Activated CD8-positive, alpha-beta memory T cell treated with anti-CD3 and anti-CD28 coated beads, Interleukin-2, amount 10 ng/mL, durations not matched to agents 7 days and 5 days (primary cell): ENCODE measurements at places on chromosomes 12 and 14. TPM values are rescaled to one million over a fixed set of nuclear protein-coding genes. Genes with fewer than 3 reads are reported as not detected.

Gene NAV3
- total RNA-seq = not detected

Gene SLC4A8
- total RNA-seq = 9.2 TPM

Gene LRP1-AS
- total RNA-seq = not detected

Gene SLC38A4
- total RNA-seq = not detected

Gene SRRM4
- total RNA-seq = not detected

Gene PAWR
- 5.2 TPM for total RNA-seq

Gene NANOG
- total RNA-seq = not detected

Gene GLT1D1
- 0.70 TPM for total RNA-seq

GRCh38 chr12:57095440-57095839 lies 6.5 kb downstream of the NAB2 start:
- no peaks in the 10 kb centered on the region for H3K27me3 ChIP-seq
- peaks cover 4% of the 10 kb centered on the region for H3K36me3 ChIP-seq
- DNase-seq = no peak
- peaks cover 47% of the 10 kb centered on the region for H3K4me1 ChIP-seq
- peak overlapping the region; percentile 59 for H3K27ac ChIP-seq
- no peak overlapping the region for H3K4me3 ChIP-seq

DNA sequence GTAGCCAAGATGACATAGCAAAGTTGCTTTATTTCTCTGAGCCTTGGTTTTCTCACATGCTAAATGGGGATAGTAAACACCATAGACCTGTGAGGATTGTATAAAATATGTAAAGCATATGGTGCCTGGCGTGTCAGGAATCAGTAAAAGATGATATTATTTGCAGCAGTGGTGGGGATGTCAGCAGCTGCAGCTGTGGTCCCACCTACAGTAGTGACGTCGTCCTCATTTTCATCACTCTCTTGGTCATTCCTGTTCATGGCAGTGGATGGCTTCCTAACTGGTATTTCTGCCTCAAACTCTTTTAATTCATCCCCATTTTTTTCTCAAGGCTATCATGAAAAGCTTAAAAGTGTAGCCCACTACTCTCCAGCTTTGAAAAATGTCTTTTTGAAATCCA lies 12.1 kb downstream of the BMAL2 start:
- no peak overlapping the region for H3K4me3 ChIP-seq
- no peak for DNase-seq
- no peaks in the 10 kb centered on the region for H3K27me3 ChIP-seq
- no peak overlapping the region for H3K27ac ChIP-seq
- H3K36me3 ChIP-seq = peaks cover 5% of the 10 kb centered on the region

- no peak for DNase-seq
- H3K4me3 ChIP-seq = no peak overlapping the region
- H3K4me1 ChIP-seq = no peaks in the 10 kb centered on the region
- no peaks in the 10 kb centered on the region for H3K36me3 ChIP-seq
- no peak overlapping the region for H3K27ac ChIP-seq
- H3K27me3 ChIP-seq = peaks cover 37% of the 10 kb centered on the region
Observed at GRCh38 chr12:116659771-116660481, 77.9 kb downstream of the SPRING1 start.

DNA sequence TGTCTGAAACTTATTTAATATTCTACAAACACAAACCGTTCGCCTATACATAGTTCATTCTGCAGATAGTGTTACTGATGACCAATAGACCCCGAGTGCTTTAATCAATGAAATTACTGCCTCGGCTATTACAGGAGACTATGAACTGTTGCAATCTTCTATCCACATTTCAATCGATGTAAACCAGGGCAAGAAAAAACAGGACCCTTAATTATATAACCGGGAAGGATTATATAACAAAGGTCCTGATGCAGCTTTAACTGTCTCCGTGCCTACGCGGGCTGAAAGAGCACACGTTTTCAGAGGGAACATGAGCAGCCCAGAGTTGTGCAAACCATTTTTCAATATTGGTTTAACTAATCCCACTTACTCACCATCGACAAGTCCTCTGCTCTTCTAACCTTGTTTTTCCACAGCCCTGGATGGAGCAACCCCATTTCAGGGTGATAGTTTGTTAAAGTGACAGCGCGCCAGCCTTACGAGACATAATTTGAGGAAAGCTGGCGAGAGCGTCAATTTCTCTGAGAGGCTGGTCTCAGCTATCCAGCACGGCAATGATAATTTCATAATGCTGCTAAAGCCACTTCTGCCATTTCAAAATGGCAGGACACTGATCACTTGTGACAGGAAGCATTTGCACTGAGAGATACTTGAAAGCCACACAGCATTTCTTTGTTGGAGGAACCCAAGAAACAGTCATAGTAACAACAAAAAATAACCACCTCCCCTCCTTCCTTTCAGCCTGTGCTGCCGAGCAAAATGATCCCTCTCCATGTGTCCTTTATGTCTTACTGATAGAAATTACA lies 184.6 kb downstream of the FOXN3 start:
- peaks cover 18% of the 10 kb centered on the region for H3K36me3 ChIP-seq
- DNase-seq = no peak
- peaks cover 8% of the 10 kb centered on the region for H3K4me1 ChIP-seq
- H3K4me3 ChIP-seq = no peak overlapping the region
- no peaks in the 10 kb centered on the region for H3K27me3 ChIP-seq
- no peak overlapping the region for H3K27ac ChIP-seq

DNA sequence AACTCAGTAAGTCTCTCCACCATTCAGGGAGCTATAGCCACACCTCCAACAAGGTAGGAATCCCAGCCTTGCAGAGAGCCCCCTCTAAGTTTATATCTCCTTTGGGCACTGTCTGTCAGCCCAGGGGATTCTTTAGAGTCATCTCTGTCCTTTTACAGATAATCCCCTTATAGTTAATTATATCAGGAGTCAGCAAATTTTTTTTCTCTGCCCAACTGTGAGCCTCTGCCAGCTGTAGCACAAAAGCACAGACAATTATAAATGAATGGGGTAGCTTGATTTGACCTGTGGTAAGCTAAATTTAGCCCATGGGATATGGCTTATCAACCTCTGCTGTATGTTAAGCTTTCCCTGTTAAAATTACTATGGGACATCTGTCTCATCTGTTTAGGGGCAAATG lies 8.3 kb downstream of the CEP128 start:
- H3K4me3 ChIP-seq = no peak overlapping the region
- DNase-seq = no peak

DNA sequence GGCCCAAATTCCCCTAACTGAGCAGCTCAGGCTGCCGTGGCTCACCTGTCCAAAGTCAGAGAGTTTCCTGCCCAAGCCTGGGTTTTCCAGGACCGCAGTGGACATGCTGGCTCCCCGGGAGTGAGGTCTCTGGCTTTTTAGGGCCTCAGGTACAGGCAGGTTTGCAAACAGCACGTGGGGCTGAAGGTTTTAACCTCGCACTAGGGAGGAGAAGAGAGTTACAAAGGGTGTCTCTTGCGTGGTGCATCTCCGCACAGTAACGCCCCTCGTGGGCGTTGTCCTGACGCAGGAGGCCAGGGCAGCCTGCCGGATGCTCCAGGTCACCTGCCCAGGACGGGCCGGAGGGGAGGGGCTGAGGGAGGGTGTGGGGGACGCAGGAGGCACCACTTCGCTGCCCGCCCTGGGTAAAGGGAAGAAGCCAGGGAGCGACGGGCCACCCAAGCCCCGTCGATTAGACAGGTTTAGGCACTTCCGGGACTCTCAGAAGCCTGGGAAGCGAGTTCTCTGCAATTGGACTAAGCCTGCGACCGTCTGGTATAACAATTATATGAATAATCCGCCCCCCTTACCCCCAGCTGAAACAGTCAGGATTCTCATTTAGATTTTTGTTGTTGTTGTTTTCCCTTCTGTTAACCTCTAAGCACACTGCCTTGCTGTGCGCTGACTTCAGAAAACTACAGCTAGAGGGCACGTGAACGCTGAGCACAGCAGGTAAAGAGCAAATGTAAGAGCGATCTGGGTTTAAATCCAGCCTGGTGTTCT lies at the start of gene PAH:
Gene PAH, minus strand, starts transcription at position 219 of the 762 bp plus-strand sequence. Its CDS starts 114 bp downstream, at position 105.
- H3K36me3 ChIP-seq = no peaks in the 10 kb centered on the region
- H3K27me3 ChIP-seq = no peaks in the 10 kb centered on the region
- H3K4me3 ChIP-seq = peak within 1 kb of the TSS; percentile 46
- H3K4me1 ChIP-seq = peaks cover 2% of the 10 kb centered on the region

GRCh38 chr12:72133497-72134055 lies 138.6 kb upstream of the TRHDE start:
- H3K27me3 ChIP-seq = no peaks in the 10 kb centered on the region
- no peaks in the 10 kb centered on the region for H3K4me1 ChIP-seq
- no peaks in the 10 kb centered on the region for H3K36me3 ChIP-seq
- no peak overlapping the region for H3K27ac ChIP-seq
- no peak for DNase-seq

GRCh38 chr12:12803186-12803585 lies 10.0 kb upstream of the DDX47 start:
- peak overlapping the region; percentile 2 for H3K4me3 ChIP-seq
- H3K4me1 ChIP-seq = peaks cover 50% of the 10 kb centered on the region
- peak; percentile 81 for DNase-seq
- H3K36me3 ChIP-seq = no peaks in the 10 kb centered on the region

- H3K27ac ChIP-seq = no peak overlapping the region
- H3K4me1 ChIP-seq = no peaks in the 10 kb centered on the region
- H3K36me3 ChIP-seq = no peaks in the 10 kb centered on the region
- no peak for DNase-seq
Observed at GRCh38 chr12:32874975-32875374, 21.6 kb downstream of the PKP2 start.

- no peaks in the 10 kb centered on the region for H3K36me3 ChIP-seq
- DNase-seq = no peak
- H3K4me1 ChIP-seq = no peaks in the 10 kb centered on the region
- H3K4me3 ChIP-seq = no peak overlapping the region
- H3K27me3 ChIP-seq = no peaks in the 10 kb centered on the region
Observed at GRCh38 chr12:20194171-20194570, 174.2 kb upstream of the PDE3A start.

DNA sequence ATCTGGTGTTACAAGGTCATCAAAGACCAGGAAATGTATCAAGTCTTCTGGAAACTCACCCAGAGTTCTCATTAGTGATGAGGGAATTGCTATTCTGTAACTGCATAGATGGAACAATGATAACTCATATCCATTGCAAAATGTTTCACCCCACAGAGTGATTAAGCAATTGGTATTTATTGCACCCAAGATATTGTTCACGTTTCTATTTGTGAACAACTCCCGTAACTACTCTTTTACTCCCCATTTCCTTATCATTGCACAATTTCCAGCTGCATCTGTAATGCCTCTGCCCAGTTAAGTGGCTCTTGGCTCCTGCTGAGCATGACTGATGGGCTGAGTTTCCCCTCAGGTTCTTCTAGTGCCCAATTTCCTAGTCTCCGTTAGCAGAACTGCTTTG lies 108.7 kb upstream of the PRICKLE1 start:
- DNase-seq = no peak
- no peaks in the 10 kb centered on the region for H3K36me3 ChIP-seq
- H3K27me3 ChIP-seq = no peaks in the 10 kb centered on the region
- H3K27ac ChIP-seq = no peak overlapping the region
- H3K4me3 ChIP-seq = no peak overlapping the region

- H3K27me3 ChIP-seq = no peaks in the 10 kb centered on the region
- no peaks in the 10 kb centered on the region for H3K4me1 ChIP-seq
- no peak for DNase-seq
Observed at GRCh38 chr12:59079472-59079871, 159.2 kb upstream of the LRIG3 start.

- no peaks in the 10 kb centered on the region for H3K27me3 ChIP-seq
- H3K4me1 ChIP-seq = peaks cover 52% of the 10 kb centered on the region
- no peak overlapping the region for H3K4me3 ChIP-seq
Observed at GRCh38 chr14:100275214-100275613, 31.0 kb downstream of the SLC25A29 start.

DNA sequence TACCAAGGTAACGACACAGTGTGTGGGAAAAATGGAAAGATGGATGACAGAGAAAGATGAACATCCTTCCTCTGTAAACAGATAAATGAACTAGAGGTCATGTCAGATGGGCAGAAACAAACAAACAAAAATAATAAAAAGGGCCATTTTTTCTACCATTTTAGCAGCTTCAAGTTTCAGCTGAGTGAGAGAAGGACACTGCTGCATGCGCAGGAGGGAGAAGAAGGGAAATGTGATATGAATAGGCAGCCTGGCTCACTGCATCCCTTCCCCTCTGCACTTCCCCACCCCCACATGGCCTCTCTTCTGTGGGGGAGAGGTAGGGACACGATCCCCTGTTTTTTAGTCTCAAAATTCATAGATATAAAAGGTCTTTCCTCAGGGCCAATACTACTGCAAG lies 492.0 kb downstream of the NELL2 start:
- H3K27me3 ChIP-seq = no peaks in the 10 kb centered on the region
- no peaks in the 10 kb centered on the region for H3K36me3 ChIP-seq
- no peak overlapping the region for H3K27ac ChIP-seq
- H3K4me1 ChIP-seq = no peaks in the 10 kb centered on the region
- no peak for DNase-seq
- H3K4me3 ChIP-seq = no peak overlapping the region

GRCh38 chr14:77032491-77032843 lies 4.0 kb upstream of the IRF2BPL start:
- H3K27ac ChIP-seq = peak overlapping the region; percentile 94
- peaks cover 2% of the 10 kb centered on the region for H3K36me3 ChIP-seq
- peak overlapping the region; percentile 77 for H3K4me3 ChIP-seq
- no peak for DNase-seq
- no peaks in the 10 kb centered on the region for H3K27me3 ChIP-seq
- H3K4me1 ChIP-seq = peaks cover 61% of the 10 kb centered on the region

DNA sequence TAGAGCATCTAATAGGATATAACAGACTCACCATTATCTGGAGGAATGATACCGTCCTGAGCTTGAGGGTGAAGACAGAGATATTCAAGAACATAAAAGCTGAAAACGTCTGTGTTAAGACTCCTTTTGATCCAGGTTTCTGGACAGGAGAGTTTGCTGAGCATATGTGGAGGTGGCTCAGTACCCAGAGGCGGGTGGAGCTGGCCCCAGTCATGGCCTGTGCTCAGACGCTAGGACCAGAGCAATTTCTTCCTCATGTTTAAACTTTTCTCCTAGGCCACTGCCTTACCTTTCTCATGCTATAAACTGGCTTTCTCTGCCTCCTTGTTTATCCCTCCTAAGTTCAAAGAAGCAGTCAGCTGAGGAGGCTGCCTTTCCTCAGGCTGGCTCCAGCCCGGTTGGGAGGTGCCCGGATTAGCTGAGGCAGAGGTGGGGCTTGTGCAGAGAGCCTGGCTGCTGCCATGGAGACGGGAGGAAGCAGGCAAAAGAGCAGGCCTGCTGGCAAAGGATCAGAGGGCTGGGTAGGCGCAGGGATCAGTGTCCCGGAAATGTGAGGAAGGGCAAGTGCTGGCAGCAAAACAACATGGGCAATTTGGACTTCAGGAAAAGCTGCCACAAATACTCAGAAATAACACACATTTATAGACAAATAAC lies 13.7 kb downstream of the COA8 start:
- H3K4me1 ChIP-seq = no peaks in the 10 kb centered on the region
- DNase-seq = no peak
- no peak overlapping the region for H3K4me3 ChIP-seq
- H3K27me3 ChIP-seq = no peaks in the 10 kb centered on the region
- no peak overlapping the region for H3K27ac ChIP-seq
- H3K36me3 ChIP-seq = peaks cover 9% of the 10 kb centered on the region

- no peaks in the 10 kb centered on the region for H3K4me1 ChIP-seq
- H3K4me3 ChIP-seq = no peak overlapping the region
- no peaks in the 10 kb centered on the region for H3K27me3 ChIP-seq
- H3K27ac ChIP-seq = no peak overlapping the region
- H3K36me3 ChIP-seq = no peaks in the 10 kb centered on the region
- no peak for DNase-seq
Observed at GRCh38 chr12:40583743-40584142, 108.5 kb upstream of the CNTN1 start.

- H3K27ac ChIP-seq = no peak overlapping the region
- no peak for DNase-seq
- peaks cover 12% of the 10 kb centered on the region for H3K4me1 ChIP-seq
- no peaks in the 10 kb centered on the region for H3K27me3 ChIP-seq
Observed at GRCh38 chr14:105333020-105333490, 18.5 kb downstream of the PACS2 start.

- peak overlapping the region; percentile 94 for H3K27ac ChIP-seq
- H3K27me3 ChIP-seq = no peaks in the 10 kb centered on the region
- peaks cover 27% of the 10 kb centered on the region for H3K4me1 ChIP-seq
- peak overlapping the region; percentile 100 for H3K4me3 ChIP-seq
- DNase-seq = peak; percentile 82
Observed at GRCh38 chr12:120903412-120904196, 554 bp downstream of the SPPL3 start.
